ENCODE measurements at places on chromosomes 4 and X. TPM values are rescaled to one million over a fixed set of nuclear protein-coding genes. Genes with fewer than 3 reads are reported as not detected.

Gene CHRNA9
- not detected for total RNA-seq

Gene POLR2B
- total RNA-seq, result 46.2 TPM

GRCh38 chrX:40007131-40007755 lies 90.5 kb downstream of the BCOR start:
- peaks cover 14% of the 10 kb centered on the region for H3K4me1 ChIP-seq
- H3K27ac ChIP-seq, result no peak overlapping the region
- H3K4me3 ChIP-seq, result no peak overlapping the region
- no peaks in the 10 kb centered on the region for H3K36me3 ChIP-seq
- no peaks in the 10 kb centered on the region for H3K27me3 ChIP-seq

- H3K27me3 ChIP-seq, result no peaks in the 10 kb centered on the region
- no peak for DNase-seq
- H3K27ac ChIP-seq, result no peak overlapping the region
- H3K4me3 ChIP-seq, result no peak overlapping the region
- no peaks in the 10 kb centered on the region for H3K36me3 ChIP-seq
Observed at GRCh38 chr4:24382381-24382780, 202.0 kb downstream of the DHX15 start.

DNA sequence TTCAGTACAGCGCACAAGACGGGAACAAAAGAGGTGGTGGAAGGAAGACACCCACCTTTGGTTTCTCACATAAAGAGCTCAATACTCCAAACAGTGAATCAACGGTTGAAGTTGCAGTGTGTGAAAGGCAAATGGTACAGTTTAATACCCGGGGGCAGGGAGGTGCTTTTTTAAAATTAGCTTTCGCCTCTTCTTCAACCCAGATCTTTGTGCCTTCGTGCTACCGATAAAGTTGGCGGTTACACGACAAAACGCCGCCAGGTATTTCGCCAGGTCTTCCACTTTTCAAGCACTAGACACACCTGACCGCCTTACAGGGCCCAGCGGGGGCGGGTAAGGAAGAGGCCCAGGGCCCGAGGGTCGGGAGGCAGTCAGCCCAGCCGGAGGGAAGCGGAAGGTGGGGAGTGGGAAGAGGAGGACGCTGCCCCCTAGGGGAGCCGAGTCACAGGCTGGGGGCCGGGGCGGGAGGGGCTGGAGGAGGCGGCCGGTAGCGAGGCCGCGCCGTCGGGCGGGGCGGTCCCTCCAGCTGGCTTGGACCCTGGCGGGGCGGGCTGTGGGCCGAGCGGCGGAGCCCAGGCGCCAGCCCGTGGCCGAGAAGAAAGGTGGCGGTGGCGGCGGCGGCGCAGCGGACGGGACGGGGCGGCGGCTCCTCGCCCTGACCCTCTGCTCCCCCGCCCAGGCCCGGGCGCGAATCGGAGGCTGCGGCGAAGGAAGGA lies 16.0 kb downstream of the UTP3 start:
- H3K4me3 ChIP-seq, result peak overlapping the region; percentile 74
- no peaks in the 10 kb centered on the region for H3K27me3 ChIP-seq
- H3K27ac ChIP-seq, result peak overlapping the region; percentile 92
